Activated CD4-positive, alpha-beta T cell treated with anti-CD3 and anti-CD28 coated beads, Interleukin-2, amount 10 ng/mL, durations not matched to agents 7 days and 5 days (primary cell): ENCODE measurements at places on chromosomes 6 and 20.

DNA sequence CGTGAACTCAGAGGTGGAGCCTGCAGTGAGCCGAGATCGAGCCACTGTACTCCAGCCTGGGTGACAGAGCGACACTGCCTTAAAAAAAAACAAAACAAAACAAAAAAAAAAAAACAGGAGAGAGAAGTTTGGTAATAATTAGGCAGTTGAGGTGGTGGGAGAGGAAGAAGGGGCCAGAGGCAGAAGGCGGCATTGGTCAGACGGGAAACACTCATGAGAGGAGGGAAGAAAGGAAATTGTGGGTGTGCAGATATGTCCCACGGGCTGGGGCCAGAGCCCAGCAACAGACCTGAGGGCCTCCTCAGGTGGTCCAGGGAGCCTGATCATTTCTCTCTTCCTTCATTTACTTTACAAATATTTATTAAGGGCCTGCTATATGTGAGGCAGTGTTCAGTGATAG lies 20.0 kb downstream of the SULF2 start:
- DNase-seq = no peak

- no peak for DNase-seq
These were observed 47.6 kb downstream of the MDGA1 start for GRCh38 chr6:37650071-37650481.

DNA sequence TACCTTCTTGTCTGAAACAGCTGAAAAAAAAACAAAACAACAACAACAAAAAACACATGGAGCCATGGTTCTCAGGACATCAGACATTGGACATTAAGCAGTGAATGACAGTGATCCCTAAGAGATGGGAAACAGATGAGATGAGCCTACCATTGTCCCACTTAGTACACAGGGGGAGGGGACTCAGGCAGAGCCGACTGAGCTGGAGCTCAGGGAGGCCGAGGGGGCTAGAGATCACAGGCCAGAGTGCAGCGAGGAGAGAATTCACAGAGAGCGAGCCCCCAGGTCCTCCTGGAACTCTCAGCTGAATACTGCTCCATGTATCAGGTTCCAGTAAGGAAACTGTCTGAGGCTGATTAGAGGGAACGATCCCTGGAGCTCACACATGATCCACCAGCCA lies 134.6 kb downstream of the GRM4 start:
- DNase-seq = no peak

GRCh38 chr20:62914970-62915457 lies 11.3 kb downstream of the DIDO1 start:
- peak; percentile 51 for DNase-seq

DNA sequence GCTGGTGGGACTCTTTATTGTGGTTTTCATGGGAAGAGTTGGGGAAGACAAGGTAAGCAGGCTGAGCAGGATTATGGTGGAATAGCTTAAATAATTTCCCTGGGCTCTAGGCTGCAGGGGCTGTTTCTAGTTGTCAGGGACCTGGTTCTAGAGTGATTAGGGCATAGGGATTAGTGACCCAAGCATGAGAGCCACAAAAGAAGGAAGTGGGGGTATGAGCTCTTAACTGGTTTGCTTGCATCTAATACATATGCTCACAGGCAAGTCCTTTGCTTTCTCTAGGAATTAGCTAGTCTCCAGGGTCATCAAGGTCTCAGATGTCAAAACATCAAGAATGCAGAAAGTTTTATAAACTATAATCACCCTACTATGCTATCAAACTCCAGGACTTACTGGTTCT lies 67.5 kb upstream of the NRN1 start:
- no peak for DNase-seq

DNA sequence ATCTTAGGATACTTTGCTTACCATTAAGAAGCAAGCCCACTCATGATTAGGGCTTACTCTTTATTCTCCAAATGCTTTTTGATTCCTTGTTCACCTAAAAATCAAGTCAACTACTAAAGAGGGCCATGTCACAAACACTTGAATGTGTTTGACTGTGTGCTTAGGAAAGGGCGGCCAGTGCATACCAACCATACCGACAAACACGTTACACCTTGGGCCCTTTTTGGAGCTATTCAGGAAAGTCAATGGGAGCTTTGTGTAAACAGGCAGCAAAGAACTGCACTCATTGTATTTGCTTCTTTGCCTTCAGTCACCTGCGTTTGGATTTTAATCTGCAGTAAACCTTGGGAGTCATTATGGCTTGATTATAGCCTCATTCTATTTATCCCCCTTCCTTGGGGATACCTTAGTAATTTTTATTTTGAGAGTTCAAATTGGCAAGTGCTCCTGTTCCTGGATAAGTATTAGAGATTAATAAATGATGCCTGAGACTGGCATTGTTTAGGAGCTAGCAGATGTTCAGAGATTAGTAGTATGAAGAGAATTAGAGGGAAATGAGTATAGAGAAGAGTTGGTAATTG lies 102.6 kb upstream of the HDGFL1 start:
- no peak for DNase-seq

GRCh38 chr20:55880361-55880760 lies 125.0 kb downstream of the CBLN4 start:
- DNase-seq = no peak

DNA sequence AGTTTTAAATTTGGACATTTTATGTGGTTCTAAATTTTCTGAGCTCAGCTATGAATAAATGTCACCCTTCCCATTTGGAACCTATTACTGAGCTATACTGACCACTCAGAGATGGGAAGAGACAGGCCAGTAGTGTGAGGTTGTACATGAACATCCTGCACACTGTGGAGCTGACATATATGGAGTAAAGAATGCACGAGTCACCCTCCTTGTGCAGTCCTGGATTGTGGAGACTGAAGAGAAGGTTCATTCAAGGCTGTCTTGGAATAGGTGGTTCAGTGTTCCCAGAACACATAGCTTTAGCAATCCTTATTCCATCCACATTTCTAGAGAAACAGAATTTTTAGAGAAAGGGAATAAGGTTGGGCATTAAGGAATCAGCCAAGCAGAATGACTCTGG lies 50.3 kb upstream of the OGFRL1 start:
- no peak for DNase-seq

- DNase-seq = no peak
These were observed 183.4 kb downstream of the ANKRD60 start for GRCh38 chr20:58044931-58045555.

- DNase-seq = no peak
These were observed 165.4 kb downstream of the QKI start for GRCh38 chr6:163579880-163580295.

DNA sequence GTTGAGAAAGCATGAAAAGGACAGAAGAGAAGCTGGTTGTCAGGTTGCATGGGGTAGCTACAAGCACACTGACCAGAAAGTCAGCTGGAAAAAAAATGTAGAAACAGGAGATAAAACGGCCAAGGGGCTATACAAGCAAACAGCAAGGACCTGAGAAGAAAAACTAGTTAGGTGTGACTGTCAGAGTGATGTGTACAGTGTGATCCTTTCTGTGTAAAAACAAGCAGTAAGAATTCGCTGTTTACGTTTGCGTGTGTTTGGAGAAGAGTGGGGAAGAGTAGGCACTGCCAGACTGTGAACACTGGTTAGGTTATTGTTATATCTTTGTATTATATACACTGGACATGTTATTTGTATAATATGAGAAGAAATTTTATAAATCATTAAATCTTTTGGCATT lies 28.1 kb downstream of the PTPN1 start:
- DNase-seq = no peak

DNA sequence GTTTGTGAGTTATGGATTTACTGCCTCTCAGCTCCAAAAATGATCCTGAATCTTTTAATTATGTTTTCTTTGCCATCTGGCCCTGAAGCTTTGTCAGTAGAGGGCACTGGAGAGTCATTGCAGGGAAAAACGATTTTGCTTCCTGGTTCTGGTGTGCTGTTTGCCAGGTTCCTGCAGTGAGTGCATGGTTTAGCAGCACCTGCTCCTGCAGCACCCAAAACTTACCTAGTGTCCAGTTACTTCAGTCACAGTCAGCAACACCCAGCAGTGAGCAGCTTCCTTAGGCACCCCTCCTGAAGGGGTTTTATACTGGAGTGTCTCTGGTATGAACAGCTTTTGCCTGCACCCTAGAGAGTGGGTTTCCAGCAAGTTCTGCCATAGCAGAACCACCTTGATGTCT lies 6.0 kb upstream of the TRIM26 start:
- peak; percentile 73 for DNase-seq

GRCh38 chr6:128256095-128256494 lies 264.3 kb downstream of the PTPRK start:
- DNase-seq = no peak

GRCh38 chr6:12884983-12885382 lies 168.4 kb downstream of the PHACTR1 start:
- DNase-seq = no peak

GRCh38 chr6:131682442-131682841 lies 18.8 kb downstream of the OR2A4 start:
- DNase-seq = no peak

GRCh38 chr6:144310765-144311164 lies 25.6 kb downstream of the UTRN start:
- peak; percentile 22 for DNase-seq

DNA sequence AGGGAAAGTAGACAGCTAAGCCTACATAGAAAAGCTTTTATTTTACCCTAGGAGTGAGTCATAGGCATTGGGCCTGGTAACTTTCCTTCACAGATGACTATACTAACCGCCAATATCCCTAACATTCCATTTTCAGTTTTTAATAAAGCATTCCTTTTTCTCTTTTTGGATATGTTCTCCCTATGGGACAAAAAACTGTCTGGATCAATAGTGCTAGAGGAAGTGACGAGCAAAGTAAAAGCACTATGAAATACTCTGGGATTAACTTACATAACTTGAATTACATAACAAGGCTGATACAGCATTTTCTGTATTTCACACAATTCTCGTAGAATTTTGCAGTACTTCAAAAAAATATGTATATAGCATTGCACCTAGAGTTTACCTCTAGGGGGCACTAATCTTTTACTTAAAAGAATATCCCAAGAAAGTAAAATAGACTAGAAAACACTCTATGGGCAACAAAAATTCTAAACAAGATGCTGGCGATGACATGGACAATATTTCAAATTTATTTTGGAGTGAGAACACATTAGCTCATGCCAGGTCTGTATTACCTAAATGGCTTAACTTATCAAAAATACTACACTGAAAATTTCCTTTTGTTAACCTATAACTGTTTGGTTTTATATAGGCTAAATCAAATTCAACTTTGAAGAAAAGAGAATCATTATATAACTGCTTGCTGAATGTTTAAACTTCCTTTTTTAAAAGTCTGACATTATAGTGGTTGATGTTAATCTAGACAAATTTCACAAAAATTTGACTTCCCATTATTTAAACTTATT lies 66.3 kb upstream of the DST start:
- no peak for DNase-seq

DNA sequence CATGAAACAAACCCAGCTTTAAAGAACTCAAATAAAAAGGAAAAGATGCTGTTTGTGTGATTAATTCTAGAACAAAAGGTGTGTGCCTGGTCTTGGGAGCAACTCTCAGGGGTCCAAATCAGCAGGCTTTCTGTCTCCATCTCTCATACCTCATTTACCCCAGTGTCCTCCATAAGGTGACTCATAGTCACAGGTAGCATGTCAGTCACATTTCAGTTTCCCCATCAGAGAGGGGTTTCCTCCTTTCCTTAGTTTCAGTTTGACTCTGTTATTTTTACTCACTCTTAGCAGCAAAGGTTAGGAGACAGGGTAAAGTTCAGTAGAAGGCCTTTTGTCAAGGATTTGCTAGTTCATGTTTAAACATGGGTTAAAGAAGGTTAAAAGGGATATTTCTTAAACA lies 46.2 kb downstream of the OGFRL1 start:
- DNase-seq = no peak

DNA sequence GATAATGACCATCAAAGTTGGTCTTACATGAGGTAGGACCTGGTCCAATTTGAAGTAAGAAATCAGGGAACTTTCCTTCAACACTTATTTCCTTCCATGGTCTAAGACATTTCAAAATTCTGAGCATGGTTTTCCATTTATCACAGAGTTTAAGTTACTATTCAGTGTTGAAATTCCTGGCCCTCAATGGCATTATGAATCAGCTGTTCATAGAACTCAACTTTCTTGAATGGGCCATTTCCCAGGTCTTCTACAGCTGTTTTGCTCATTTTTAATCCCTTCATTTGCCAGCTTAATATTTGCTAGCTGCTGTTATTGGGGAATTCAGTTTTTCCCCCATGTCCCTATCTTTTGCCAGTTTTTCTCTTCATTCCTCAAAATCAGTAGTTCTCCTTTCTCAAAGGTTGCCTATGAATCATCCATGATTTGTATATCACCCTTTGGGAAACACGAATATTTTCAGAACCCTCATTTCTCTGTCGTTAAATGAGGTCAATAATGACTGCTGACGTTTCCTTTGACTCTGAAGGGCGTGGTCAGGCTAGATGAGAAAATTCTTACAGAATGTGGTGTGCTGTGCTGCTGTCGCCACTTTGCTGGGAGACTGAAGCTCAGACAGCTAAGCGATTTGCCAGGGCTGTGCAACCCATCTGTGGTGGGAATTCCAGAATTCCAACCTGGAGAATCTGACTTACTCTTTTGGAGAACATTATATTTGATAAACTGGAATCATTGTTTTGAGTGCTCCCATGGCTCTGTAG lies 216.5 kb upstream of the FLRT3 start:
- no peak for DNase-seq

GRCh38 chr6:108771421-108771820 lies 76.8 kb upstream of the ARMC2 start:
- DNase-seq = no peak

GRCh38 chr6:45625191-45625664 lies 247.5 kb upstream of the SUPT3H start:
- no peak for DNase-seq

GRCh38 chr6:111171577-111172400 lies 84.5 kb downstream of the SLC16A10 start:
- no peak for DNase-seq

GRCh38 chr6:154070041-154070440 lies 31.0 kb downstream of the OPRM1 start:
- DNase-seq = no peak

DNA sequence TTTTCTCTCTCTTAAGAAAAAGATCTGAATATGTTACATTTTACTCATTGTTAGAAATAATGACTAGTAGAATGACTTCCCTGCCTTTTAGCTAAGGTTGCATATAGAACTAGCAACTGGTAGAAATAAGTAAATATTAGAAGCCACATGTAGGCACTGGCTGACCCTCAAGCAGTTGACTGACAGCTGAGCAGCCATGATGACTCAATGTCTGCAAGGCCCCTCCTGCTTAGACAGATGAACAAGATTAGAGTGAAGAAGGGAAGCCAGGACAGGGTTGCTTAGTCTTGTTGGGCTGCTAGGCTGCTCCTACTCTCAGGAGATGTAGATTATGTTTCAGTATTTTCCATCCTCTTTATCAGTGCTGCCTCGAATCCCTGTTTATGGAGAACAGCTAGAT lies 6.5 kb downstream of the MEP1A start:
- DNase-seq = no peak

GRCh38 chr6:33313709-33314514 lies at the start of gene TAPBP:
TAPBP (minus strand) TSS chr6:33314078; CDS start chr6:33314041, 37 bp downstream.
- DNase-seq = peak; percentile 90

GRCh38 chr6:54053881-54054391 lies 57.3 kb upstream of the MLIP start:
- no peak for DNase-seq

DNA sequence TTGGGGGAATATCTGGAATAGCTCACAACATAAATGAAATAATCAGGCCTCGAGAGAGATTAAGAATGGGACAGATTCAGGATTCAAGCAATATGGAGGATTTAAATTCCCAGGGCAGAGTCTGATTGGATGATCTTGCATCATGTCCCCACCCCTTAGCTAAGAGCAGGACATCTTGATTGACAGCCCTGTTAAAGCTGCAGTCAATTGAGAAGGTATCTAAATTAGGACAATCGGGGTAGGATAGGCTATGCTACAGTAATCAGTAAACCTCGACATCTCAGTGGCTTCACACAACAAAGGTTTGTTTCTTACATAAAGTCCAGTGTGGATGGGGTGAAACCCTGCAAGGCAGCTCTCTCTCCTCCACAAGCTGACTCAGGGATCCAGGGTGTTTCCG lies 109.5 kb downstream of the EYA2 start:
- no peak for DNase-seq
